Esophagus squamous epithelium (tissue), 5 donors: ENCODE measurements at places on chromosomes 12 and 14.

DNA sequence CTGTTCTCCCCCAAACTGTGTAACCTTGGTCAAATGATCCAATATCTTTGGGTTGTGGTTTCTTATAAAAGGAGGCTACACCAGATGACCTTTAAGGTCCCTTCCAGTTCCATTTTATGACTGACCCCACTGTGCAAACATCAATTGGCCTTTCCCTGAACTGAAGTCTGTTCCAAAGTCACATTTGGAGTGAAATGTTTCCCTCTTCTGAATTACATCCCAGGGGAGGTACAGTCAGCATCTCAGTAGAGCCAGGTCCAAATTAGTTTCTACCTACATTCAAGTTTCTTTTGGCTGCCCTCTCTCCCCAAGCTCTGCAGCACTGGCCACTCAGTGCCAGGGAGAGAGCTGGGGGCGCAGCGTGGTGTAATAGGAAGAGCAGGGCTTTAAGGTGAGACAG is 34.4 kb downstream of the LIMA1 start:
- no peak for DNase-seq

GRCh38 chr14:39474416-39474911 is 42.2 kb upstream of the FBXO33 start:
- no peak for DNase-seq

- DNase-seq = no peak
Measured at GRCh38 chr14:32635061-32635719, 303.5 kb upstream of the NPAS3 start.

GRCh38 chr12:130970165-130970907 is 16.6 kb downstream of the ADGRD1 start:
- no peak for DNase-seq

- no peak for DNase-seq
Measured at GRCh38 chr12:46663318-46663717, 162.5 kb downstream of the SLC38A4 start.

- no peak for DNase-seq
Measured at GRCh38 chr12:546920-547845, 87.4 kb downstream of the B4GALNT3 start.
